ENCODE measurements at places on chromosomes 5 and 9.
A peak's percentile ranks its signal among the peaks of the same experiment; 100 is the strongest.

- no peak for DNase-seq
Measured at GRCh38 chr5:69043655-69043996, 50.2 kb upstream of the SLC30A5 start.

DNA sequence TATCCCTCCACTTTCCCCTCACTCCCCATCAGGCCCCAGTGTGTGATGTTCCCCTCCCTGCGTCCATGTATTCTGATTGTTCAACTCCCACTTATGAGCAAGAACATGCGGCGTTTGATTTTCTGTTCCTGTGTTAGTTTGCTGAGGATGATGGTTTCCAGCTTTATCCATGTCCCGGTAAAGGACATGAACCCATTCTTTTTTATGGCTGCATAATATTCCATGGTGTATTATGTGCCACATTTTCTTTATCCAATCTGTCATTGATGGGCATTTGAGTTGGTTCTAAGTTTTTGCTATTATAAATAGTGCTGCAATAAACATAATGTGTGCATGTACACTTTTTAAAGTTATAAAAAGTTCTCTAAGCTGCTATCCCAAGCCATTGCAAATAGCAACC lies 75.6 kb downstream of the ERBIN start:
- DNase-seq = no peak

- no peak for DNase-seq
Measured at GRCh38 chr5:5588386-5588785, 165.9 kb downstream of the ICE1 start.

GRCh38 chr5:73307645-73308355 lies 134.8 kb downstream of the TMEM174 start:
- no peak for DNase-seq

- no peak for DNase-seq
Measured at GRCh38 chr5:5881294-5881693, 458.8 kb downstream of the ICE1 start.

DNA sequence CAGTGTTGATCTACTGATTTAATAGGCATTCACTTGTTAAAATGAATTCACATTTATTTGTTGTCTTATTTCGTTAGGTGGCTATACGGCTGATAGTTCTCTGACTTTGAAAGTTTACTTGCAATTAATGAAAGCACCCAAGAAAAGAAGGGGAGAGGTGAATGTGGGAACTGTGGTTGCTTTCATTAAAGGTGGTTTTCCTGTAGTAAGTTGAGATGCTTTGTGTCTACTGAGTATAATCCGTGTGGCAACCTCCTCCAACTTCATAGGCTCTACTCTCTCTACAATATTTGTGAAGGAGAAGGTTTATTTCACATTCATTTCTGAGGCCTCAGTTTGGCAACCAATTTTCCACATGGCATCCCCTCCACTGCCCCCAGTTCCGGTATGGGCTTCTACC lies 12.8 kb upstream of the MACIR start:
- DNase-seq = no peak

GRCh38 chr5:137040641-137041340 lies 458.3 kb downstream of the SPOCK1 start:
- no peak for DNase-seq

DNA sequence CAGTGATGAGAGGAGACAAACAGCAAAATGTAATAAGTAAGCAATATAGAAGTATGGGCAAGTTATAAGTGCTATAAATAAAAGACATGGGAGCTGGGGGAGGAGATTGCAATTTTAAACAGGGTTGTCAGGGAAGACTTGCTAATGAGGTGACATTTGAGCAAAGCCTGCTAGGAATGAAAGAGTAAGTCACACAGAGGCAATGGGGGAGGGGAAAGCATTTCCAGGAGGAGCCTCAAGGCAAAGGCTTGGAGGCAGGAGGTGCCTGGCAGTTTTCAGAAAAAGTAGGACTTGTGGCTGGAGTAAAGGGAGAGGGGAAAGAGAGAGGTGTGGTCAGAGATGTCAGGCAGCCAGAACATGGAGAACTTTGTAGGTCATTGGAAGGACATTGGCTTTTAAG lies 124.4 kb upstream of the NMUR2 start:
- DNase-seq = no peak

GRCh38 chr5:372996-373709 lies 51.6 kb downstream of the AHRR start:
- peak; percentile 7 for DNase-seq

- DNase-seq = no peak
Measured at GRCh38 chr5:181035991-181036815, 3.9 kb upstream of the BTNL9 start.

GRCh38 chr5:143085319-143085917 lies 315.2 kb downstream of the ARHGAP26 start:
- no peak for DNase-seq

DNA sequence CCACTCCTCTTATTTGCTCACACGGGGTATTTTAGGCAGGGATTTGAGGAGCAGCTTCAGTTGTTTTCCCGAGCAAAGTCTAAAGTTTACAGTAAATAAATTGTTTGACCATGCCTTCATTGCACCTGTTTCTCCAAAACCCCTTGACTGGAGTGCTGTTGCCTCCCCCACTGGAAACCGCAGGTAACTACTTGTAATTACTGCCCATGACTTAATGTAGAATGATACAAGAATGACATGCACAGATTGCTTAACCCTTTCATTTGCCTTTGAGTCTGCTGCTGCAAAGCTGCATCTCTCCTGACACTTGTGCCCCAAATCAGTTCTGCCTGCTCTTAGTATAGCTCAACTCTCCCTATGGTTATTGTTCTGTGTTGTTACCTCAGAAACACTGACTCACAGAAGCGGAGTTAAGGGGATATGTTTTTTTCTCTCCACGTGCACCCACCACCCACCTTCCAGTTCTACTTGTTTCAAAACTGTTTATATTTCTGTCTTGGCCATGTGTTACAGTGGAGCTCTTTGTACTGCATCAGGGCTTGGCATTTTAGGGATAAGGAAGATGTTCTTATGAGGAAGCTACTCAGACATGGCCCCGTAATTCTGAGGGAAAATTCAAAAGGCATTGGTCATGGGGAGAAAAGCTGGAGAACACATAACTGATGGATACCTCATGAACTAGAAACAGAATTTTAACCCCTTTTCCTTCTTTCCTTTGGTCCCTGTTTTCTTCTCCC lies 2.3 kb downstream of the ADRB2 start:
- DNase-seq = no peak

GRCh38 chr9:10265153-10265631 lies 347.6 kb downstream of the PTPRD start:
- DNase-seq = no peak

GRCh38 chr5:56985936-56986625 lies 34.2 kb upstream of the MIER3 start:
- DNase-seq = no peak

DNA sequence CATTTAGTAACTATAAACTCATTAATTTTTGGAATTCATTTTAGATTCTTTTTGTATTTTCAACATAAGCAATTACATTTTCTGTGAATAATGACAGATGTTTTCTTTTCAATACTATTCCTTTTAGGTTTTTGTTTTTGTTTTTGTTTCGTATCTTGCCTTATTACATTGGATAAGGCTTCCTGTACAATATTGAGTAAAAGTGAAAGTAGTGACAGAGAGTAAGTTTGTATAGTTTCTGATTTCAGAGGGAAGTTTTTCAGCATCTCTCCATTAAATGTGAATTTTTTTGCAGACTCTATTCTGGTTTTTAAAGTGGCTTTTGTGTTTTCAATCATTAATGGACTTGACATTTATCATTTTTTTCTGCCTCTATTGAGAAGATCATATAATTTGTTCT lies 12.8 kb upstream of the CAMK4 start:
- DNase-seq = no peak

- DNase-seq = no peak
Measured at GRCh38 chr9:34034698-34035065, 14.0 kb downstream of the UBAP2 start.

DNA sequence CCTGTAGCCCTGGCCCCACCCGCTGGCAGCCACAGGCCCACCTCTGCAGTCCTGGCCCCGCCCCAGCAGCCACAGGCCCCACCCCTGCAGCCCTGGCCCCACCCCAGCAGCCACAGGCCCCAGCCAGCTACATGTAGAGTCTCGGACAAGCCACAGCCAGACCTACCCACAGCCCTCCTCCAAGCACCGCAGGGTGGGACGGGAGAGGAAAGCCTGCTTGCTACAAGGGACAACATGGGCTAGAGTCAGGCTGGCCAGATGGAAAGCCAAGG lies 49.5 kb upstream of the SARDH start:
- no peak for DNase-seq

DNA sequence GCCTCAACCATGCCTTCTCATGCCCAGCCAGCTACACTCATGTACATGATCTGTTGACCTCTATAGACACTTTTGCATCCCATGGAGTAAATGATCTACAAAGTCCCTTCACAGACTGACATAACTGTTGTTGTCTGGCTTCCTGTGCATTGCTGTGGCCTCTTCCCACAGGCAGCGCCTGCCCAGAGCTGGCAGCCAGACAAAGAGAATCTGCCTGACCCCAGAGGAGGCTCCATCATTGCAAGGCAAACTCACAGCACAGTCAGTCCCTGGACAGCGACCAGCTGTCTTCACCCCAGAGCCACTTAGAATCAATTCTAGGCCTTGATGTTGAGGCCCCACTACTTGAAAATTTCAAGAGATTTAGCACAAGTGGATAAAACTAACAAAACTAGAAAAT lies 65.5 kb downstream of the INSYN2B start:
- no peak for DNase-seq

- DNase-seq = no peak
Measured at GRCh38 chr9:107905308-107906020, 415.9 kb upstream of the KLF4 start.

DNA sequence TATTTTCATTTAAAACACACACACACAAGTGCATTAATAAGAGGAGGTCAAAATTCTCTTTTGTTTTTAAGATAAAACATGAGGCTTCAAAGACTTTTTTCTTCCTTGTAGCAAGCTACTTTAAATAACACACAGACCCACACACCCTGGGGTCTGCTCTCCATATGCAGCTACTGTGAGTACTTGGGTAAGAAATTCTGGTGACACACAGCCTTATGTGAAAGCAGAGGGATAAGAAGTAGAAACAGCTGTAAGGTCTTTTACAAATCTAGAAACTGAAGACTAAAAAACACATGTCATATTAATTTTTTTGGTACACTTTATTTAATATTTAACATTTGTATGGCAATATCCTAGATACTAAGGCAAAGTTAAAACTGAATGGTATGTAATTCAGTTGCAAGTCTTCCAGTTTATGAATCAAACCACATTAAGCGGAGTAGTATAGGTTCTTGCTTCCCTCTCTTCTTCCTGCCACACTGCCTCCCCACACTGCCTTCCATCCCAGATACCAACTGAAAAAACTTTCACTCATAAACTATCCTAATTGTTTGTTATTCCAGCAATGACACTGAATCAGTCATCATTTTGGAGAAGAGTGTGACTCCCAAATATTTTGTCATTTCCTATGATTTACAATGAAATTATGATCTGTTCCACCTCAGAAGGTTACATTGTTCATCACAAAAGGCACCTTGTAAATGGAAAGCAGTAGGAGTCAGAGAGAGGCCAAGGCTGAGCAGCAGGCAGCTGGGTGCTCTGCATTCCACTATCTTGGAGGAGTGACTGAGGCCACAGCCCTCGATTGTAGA lies 92.0 kb downstream of the PLCXD3 start:
- no peak for DNase-seq

DNA sequence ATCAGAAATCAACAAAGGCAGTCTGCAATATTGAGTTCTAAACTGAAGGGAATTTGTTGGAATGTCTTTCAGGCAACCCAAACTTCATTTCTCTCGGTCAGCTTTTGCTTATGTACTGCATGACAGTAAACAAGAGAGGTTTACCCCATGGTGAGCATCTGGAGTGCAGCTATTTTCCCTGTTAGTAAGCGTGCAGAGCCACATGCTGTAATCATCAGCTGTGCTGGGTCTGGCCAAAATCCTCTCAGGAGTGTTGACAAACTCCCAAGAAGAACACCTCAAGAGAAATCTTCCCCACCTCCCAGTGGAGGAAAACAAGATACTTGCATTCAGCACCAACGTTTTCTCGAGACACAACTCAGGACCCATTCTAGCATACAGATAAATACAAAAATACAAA lies 83.6 kb upstream of the ADAMTSL1 start:
- DNase-seq = no peak

DNA sequence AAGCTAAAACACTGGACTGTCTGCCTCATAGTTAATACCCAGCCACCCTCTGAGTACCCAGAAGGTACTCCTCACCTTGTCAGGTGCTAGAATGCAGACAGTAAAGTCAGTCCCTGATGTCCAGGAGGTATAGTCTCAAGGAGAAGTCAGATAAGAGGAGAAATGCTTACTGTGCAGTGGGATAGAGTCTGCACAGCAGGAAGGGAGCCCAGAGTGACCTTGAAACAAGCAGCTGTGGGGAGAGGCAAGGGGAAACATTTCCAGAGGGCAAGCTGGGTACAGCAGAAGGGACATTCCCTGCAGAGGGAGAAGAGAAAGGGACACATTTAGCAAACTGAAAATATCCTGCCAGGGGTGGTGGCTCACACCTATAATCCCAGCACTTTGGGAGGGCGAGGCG lies 122.7 kb downstream of the GCNT1 start:
- DNase-seq = no peak

DNA sequence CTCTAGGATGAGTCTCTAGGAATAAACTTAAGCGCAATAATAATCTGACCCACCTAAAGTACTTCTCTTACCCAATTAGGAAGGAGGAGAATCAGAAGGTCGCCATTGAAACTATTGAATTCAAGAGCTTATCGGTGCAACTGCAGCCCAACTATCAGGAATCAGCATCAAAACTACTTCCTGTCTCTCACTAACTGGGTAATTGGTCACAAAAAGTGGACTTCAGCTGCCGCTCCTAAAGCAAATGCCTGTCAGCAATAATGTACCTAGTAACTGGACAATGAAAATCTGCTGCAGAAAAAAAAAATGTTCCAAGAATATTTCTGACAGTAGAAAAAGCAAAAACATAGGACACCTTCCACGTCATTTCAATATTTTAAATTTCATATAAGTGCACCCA lies 3.3 kb downstream of the OR1L8 start:
- no peak for DNase-seq

DNA sequence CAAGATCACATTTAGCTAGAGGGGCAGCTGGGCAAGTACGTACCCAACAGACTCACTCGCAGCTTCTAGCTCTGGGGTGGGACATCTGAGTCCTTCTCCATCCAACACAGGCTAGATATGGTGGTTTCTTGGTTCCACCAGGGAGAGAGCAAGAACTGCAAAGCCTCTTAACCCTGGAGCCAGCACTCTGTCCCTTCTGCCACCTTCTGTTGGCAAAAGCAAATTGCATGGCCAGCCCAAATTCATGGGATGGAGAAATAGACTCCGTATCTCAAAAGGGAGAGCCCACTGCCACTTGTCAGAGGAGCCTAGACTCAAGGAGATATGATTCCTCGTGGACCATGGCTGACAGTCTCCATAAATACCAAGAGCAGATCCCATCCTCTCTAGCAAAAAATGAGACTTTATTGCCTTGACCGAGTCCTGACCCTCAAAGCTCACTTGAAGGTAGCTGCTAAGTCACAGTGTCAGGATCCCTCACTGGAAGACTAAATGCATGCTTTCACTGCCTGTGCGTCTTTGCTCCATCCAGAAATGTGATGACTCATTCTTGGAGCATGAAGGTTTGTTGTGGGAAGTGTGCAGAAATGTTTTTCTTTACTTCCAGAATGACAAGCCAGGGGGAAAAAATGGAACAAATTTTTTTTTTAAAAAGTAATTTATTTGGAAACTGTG lies 28.8 kb upstream of the ROR2 start:
- DNase-seq = no peak

All from activated CD4-positive, alpha-beta T cell treated with anti-CD3 and anti-CD28 coated beads for 1 hour (primary cell).